ENCODE measurements at places on chromosomes 5 and 9.
A peak's percentile ranks its signal among the peaks of the same experiment; 100 is the strongest.

GRCh38 chr9:19995619-19996018 lies 206.8 kb upstream of the SLC24A2 start:
- no peak for DNase-seq

- DNase-seq, result peak; percentile 49
Observed at GRCh38 chr9:128927731-128928411, 7.1 kb downstream of the PHYHD1 start.

DNA sequence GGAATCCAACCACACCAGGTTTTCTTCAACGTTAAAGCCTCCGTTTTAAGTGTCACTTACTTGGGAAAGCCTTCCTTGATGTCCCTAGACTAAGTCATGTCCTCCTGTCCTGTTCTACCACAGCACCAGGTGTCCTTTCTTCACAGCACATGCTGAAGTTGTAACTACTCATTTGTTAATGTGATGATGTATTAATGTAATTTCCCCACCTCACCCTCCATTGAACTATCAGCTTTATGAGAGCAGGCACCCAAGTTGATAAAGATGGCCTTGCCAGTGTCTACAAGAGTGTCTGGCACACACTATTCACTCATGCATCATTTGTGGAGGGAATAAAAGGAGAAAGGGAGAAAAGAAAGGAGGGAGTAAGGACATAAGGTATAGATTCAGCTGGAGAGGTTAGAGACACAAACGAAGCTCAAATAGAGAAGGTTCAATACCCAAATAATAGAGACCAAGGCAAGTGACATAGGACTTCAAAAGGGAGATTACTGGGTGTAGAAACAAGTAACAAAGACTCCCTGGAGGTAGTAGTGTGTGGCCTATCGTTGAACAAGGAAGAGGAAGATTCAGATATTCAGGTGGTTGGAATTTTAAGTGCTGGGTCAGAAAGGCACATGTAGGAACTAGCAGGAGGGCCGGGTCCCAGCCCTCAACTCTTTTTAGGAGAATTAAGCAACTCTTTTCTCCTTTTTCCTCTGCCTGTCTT lies 6.6 kb downstream of the ITK start:
- no peak for DNase-seq

- no peak for DNase-seq
Observed at GRCh38 chr9:83981126-83981871, 694 bp downstream of the RMI1 start.

GRCh38 chr9:120655005-120655622 lies 59.2 kb downstream of the MEGF9 start:
- no peak for DNase-seq

GRCh38 chr5:98065261-98065909 lies 708.1 kb upstream of the RGMB start:
- DNase-seq, result no peak
